Stimulated activated CD8-positive, alpha-beta memory T cell treated with anti-CD3 and anti-CD28 coated beads, Interleukin-4, amount 100 ng/mL, for 1 hour (primary cell): ENCODE measurements at places on chromosomes 7 and 10.

DNA sequence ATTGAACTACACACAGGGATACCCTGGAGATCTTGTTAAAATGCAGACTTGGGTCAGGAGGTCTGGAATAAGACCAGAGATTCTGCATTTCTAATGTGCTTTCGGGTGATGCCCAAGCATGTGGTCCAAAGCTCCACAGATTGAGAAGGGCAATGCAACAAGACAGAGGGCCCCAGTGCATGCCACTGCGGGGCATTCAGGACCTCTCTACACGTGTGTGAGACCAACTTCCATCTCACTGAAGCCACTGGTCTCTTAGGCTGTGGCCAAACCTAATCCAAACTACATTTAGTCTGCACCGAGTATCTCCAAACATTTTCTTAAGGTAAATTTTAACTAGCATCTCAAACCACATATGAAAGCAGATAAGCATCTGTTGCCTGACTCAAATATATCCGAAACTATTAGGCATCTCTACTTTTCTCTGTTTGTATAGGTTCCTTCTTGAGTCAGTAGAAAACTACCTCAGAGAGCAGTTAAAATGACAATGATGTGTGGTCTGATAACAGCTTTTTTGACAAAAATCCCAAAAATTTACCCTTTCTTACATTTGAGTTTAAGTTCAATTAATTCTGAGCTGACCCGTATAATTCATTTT, 107.5 kb downstream of the ELMO1 start:
- no peak for DNase-seq

- DNase-seq = no peak
Measured at GRCh38 chr7:45626441-45627430, 52.6 kb downstream of the ADCY1 start.

DNA sequence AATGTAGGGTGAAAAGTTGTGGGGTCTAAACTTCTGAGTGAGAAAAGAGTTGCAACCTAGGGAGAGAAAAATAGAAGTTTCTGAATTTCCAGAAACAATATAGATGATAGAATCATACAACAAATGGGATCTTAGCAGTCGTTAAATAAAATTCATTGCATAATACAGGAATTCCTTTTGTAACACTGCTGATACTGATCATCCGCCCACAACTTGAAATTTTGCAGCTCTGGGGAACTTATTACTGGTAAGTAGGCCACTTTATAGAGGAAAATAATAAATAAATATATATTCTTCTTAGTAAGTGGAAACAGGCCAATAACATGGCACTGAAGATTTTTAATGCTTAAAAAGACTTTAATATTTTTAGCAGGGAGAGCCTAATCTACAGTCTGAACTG, 81.9 kb upstream of the SMIM30 start:
- DNase-seq = no peak

DNA sequence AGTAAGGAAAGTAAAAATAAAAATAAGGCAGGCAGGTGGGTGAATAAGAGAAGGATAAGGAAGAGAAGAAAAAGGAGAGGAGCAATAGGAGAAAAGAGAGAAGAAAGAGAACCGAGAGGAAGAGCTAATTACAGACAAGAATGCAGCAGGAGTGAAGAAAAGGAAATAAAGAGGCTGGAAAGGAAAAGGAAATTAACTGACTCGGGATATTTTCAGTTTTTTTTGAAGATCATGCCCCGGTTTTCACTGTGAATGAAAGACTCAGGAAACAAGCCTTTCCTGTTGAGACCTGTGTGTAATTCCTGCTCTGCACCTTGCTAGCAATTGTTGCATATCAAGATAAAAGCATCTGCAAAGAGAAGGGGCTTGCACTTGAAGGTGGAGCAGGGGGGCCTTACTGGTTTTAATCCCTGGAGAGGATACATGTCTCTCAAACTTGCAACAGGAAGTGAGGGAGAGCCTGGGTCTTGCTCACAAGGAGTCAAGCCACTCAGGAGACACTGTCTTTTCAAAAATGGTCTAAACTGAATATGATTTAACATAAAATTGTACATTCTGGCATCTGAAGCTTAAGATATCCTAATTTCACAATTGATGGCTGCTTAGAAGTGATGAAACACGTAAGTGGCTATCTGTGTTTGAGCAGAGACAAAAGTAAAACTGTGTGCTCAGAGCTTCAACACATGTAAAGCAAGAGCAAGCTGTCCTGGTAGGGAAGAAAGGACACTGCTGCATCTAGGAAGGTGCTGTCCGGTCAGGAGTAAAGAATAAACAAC, 157.6 kb downstream of the FAM107B start:
- no peak for DNase-seq

DNA sequence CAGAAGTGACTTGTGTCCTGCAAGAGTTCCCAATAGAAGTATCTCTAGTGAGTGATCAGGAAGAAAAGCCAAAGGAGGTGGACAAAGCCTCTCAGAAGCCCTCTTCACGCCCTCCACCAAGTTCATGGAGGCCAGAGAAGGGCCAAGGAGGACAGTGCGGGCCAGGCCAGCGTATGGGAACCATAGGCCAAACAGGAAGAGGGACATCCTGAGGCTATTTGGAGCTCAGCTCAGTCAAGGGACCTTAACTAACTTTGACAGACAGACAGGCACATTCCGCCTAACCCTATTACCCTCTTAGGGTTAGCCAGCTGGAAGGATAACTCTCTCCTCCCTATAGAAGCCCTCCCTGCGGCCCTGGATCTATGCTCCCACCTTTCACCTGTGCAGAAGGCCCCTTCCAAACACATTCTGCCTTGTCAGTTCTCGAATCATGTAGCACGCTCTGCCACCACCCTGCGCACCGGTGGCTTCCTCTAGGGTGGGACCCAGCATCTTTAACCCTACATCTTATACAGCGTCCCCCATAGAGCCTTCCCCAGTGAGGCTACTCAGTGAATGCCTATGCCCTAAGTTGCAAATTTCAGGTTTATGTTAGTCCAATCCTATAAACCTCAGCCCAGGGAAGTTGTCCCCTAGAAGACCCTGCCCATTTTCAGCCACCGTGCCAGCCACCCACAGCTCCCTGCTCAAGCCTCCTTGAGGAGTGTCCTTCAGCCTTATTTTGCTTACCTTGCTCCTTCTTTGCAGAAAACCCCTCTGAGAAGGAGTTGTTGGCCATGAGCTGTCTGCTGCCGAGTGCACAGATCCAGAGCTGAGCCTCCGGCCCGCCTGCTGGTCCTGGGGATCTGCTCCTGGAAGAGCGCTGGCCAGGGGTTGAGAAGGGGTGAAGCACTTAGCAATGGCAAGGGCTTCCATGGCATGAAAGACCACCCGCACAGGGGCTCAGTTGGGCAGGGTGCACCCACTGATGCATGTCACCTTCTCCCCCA, 36.9 kb downstream of the FRMPD2 start:
- DNase-seq = no peak

DNA sequence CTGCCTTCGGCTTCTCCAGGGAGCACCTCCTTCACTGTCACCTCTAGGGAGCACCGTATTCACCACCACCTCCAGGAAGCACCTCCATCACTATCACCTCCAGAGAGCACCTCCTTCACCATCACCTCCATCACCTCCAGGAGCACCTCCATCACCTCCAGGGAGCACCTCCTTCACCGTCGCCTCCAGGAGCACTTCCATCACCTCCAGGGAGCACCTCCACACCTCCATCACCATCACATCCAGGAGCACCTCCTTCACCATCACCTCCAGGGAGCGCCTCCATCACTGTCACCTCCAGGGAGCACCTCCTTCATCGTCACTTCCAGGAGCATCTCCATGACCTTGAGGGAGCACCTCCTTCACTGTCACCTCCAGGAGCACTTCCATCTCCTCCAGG, 102.3 kb downstream of the DNAJB6 start:
- DNase-seq = no peak

DNA sequence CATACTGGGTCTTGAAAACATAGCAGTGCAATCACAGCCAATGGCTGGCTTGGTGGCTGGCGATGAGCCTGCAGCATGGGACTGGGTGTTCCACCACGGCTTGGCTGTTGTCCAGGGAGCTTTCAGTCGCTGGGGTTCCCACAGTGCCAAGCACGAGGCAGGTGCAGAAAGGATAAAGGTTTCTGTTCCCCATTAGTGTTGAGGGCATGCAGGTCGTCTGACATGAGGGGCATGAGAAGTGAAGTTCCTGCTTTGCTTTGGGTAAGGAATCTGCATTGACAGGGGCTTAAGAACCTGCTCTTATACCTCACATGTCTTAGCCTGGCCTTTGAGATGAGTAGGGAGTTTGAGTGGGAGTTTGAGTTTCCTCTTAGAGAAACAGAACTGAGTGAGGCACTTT, 9.0 kb upstream of the CFTR start:
- no peak for DNase-seq

GRCh38 chr10:10873289-10873688, 144.4 kb upstream of the CELF2 start:
- no peak for DNase-seq

- DNase-seq = no peak
Measured at GRCh38 chr10:114077347-114077746, 33.7 kb downstream of the ADRB1 start.

- DNase-seq = no peak
Measured at GRCh38 chr10:11336722-11337162, 274.7 kb downstream of the USP6NL start.

DNA sequence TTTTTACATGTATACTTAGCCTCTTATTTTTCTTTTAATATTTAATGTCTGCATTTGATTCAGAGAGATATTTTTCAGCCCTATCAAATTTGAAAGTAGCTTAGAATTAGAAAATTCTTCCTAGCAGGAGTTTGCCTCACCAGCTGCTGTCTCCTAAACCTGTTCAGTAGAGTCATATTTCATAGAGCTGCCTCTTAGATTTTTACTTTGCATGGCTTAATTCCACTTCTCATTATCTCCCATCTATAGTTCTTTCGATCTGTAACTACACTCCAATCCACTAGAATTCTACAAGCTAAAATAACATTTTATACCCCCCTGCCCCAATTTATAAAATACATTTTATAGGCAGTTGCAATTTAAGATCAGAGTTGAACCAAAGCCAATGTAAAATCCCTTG, 227.0 kb downstream of the ANK3 start:
- no peak for DNase-seq

DNA sequence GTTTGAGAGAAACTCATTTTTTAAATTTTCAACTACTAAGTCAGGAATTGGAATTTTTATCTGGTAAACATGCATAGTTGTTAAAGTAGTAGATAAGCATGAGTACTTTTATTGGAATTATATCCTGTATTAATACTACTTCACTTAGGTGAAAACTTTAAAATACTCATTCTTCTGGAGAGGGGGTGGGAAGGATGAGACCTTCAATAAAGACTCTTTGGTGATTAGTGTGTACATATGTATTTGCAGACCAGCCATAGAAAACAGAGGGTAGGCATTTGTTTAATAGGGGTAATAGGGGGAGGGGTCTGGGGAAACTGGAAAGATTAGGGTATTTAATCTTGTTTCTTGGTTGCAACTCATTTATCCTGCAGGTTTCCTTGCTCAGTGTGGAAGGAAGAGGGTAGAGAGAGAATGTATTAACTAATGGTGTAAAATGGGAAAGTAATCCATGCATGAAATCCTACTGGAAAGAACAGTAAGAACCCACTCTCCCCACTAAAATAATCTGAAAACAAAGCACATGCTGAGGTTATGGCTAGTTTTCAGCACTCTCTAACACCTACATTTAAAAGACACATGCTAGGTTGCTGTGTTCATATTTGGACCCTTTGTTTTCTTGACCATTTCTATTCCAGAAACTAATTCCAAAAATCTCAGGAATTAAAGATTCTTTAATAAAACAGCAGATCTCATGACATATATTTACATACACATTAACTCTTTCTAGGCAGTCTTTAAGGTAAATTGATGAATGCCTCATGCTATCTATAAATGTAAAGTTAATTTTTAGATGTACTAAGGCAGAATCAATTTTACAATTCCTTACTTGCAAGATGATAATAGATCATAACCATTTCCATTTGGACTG, 6.2 kb upstream of the IGF2BP3 start:
- no peak for DNase-seq

GRCh38 chr10:117004227-117005025, 561 bp downstream of the SHTN1 start:
- DNase-seq = no peak

- no peak for DNase-seq
Measured at GRCh38 chr10:48309711-48310226, 3.3 kb downstream of the MAPK8 start.

DNA sequence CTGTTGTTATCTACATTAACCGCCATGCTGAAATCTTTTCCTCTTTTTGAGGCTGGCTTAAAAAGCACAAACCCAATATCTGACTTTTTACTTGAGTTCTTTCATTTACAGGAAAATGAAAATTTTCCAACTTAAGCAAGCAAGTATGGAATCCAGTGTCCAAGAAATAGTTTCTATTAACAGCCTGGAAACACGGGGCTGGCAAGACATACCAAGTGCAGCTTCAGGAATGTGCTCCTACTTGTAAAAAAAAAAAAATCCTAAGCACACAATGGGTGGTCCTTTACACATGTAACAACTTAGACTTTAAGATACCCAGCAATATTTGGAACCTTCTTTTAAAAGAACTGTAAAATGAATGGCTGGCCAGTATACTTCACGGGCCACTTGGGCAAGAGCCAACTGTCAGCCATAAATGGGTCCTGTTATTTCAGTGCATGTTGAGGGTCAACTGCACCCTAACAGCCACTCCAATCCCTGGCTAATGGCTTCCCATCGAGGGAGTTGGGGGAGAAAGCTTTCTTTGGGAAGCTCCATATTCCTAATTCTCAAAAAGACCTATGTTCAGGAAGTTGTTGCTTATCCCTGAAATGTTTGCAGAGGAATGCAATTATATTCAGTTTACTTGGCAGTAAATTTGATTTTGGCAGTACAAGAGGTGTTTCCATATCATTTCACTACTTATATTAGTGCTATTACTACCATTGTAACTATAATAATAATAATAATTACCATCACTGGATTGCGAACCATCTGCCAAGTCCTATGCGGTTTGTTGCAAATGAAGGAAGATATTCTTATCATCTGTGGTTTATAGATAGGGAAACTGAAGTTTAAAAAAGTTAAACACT, 236.4 kb upstream of the TMEM72 start:
- no peak for DNase-seq

GRCh38 chr7:121244120-121244870, 84.5 kb upstream of the WNT16 start:
- no peak for DNase-seq

DNA sequence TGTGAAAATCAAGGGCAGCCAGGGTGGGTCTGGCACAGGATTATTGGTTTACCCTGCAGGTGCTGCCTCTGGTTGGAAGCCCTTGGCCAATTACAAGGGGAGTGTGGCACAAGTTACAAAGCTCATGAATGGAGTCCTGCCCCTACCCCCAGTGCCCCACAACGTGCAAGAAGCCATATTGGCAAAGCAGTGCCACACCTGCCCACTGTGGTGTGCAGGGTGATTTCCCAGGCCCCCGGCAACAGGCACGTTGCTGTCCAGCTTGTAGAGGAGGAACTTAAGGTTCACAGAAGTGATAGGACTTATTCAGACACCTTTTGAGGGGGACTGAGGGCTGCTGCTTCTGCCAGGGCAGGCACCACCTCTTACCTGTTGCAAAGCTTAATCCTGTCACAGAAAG, 11.4 kb downstream of the LHPP start:
- no peak for DNase-seq

DNA sequence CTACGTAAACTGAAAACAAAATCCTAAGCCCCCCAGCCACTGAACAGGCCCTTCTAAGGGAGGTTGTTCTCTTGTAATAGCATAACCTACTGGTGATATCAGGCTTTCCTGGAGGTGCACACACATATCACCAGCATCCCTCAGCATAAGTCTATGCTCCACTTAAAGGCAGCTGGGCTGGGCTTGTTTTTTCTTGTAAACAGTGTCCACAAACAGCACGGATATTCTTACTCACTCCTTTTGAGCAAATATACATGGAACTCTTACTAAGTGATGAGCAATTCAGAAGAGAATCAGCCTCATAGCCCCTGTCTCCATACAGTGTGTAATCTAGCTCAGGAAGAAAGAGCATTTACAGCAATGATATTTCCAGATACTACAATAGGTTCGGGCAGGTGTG, 2.4 kb downstream of the LRIT1 start:
- DNase-seq = no peak
